ENCODE measurements at places on chromosomes 12 and 14.

DNA sequence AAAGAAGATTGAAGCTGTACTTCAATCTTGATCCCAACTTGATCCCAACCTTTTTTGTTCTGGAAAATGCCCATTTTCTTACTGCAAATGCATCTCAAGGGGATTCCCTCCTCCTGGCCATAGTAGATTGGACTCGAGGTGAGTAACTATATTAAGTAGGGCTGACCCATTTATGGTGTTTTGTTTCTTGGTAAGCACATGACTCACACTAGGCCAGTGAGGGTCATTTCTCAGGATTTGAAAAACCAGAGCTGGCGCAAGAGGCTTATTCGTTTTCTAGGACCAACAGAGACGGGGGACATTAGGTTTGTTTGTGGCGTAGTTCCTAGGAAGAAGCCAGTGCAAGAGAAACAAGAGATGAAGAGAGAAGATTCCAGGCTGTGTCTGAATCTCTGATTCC lies 51.4 kb downstream of the MRPL42 start:
- DNase-seq: no peak

GRCh38 chr12:93991829-93992461 lies 156.4 kb upstream of the PLXNC1 start:
- no peak for DNase-seq

DNA sequence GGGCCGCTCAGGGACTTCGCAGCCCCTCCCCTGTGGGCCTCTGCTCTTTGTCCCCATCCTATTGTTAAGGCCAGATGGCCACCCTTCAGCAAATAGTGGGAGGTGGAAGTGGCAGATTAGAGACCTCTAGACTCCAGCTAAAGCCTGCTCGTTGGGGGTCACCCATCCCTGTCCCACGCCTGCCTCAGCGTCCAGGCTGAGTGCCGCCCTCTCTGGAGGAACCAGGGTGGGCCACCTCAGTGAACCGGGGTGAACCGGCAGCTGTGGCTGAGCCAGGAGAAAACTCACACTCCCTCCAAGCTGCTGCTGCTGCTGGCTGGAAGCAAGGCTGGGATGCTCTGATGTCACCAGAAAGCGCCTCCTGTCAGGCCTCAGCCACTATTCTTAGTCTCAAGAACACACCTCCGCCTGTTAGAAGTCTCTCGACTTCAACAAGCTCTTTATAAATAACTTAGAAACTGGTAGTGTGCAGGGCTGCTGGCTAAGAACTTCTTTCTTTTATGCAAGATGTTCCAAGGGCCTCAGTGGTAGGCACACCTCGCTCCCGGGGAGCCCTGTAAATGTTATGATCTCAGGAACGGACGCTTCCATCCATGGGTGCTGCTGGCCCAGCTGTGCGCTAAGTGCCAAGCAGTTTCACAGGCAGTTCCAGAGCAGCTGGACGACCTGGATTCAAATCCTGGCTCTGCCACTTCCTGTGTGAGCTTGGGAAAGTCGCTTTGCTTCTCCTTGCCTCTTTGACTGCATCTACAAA lies 19.8 kb upstream of the TESC start:
- DNase-seq: no peak

GRCh38 chr14:87049950-87050349 lies 943.0 kb downstream of the GALC start:
- DNase-seq: no peak

DNA sequence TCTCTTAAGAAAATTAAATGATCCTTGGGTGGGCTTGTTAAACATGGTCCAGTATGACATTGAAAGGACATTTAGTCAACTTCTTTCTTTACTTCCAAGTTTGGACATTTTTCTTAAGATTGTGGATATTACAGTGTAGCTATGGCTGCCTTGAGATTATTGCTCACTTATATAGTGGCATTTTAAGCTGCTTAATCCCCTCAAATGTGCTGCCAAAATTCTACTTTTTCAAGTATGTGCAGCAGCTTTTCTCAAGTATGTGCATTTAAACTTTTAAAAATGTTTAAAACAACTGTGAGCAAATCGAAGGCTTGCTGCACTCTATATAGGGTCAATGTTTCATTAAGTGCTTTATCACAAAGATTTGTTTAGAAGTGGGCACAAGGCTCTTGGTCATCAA lies 7.4 kb downstream of the TXNRD1 start:
- no peak for DNase-seq

- DNase-seq: no peak
Measured at GRCh38 chr12:80056232-80056631, 43.1 kb upstream of the OTOGL start.

- peak; percentile 69 for DNase-seq
Measured at GRCh38 chr12:26017484-26018211, 59.2 kb downstream of the RASSF8 start.

DNA sequence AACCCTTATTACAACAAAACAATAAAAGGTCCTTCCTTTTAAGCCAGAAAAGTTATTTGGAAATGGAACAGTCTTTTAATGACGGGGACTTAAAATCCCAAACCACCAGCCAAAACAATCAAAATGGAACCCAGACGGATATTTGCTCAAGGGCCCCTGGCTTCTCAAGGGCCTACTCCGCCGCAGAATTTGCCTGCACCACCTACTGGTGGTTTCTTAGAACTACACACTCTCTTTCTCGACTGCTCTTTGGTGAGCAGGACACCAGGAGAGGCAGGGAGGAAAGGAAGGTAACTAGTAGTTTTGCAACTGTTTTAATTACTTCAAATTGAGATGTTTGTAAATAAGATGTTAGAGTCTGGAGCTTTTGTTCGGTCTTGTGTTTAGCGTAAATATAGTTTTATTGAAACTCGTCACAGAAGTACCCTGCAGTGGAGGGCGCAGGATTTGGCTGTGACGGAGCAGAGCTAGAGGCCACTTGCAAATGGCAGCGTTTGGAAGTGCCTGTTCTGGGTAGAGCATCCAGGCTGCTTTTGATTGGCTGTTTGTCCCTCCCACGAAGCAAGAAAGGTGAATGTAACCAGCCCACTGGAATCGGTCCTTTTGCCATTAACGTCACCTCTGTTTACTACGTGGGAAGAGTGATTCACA lies 238.5 kb downstream of the CACNA1C start:
- no peak for DNase-seq

DNA sequence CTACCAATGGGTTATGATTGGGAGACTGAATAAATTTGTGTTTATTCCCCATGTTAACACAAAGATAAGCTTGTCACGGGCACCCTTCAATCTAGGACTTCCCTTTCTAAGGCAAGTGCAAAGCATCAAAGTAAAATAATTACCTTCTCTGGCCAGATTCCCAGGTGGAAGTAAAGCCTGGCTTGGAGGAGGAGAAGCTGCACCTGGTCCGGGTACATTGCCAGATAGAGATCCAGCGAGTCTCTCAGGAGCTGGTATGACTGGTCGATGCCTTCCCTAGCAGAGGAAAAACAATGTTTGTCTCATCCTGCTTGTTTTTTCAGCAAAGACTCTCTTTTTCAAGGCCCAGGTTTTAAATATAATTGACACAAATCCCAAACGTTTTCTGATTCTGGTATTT lies 24.9 kb downstream of the FBXO21 start:
- DNase-seq: no peak

DNA sequence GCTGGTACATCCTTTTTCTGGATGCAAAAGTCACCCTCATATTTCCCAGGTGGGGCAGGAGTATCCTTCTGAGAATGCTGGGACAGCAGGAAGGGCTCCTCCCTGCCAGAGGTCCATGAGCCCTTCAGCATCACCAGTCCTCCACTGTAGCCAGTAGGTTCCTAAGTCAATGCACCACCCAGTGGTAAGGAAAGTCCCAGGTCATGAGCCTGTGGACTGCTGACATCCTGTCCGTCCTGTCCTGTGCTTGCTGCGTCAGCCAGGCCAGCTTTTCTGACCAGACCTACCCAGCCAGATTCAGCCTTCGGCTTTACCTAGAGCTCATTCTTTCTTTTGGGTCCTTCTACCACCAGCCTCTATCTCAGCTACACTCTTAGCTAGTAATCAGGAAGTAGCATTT lies 23.0 kb upstream of the ACTN1 start:
- no peak for DNase-seq

DNA sequence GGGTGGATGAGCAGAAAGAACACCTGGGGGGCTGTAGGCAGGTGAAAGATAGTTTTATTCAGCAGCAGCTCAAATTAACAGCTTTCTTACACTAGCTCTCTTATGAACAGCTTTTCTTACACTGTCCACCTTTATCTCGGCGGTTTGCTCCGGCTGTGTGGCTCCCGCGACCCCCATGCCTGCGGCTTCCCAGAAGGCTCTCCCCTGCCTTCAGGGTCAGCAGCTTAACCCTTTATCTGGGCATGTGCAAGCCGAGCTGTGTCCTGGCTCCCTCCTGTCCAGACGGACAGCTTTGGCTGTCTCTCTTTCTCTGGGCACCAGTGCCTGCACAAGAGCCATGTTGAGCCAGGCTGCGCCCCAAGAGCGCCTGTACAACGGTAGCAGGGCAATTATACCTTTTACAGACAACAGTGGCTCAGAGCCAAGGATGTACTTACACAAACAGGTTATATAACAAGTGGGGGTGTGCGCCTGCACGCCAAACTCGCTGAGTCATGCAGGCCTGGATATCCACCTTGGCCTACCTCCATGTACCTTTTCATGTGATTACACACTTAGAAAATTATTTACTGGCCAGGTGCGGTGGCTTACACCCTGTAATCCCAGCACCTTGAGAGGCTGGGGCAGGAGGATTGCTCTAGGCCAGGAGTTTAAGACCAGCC lies 28.5 kb upstream of the KLHL42 start:
- no peak for DNase-seq

GRCh38 chr12:108305991-108306501 lies 33.1 kb downstream of the CMKLR1 start:
- no peak for DNase-seq

DNA sequence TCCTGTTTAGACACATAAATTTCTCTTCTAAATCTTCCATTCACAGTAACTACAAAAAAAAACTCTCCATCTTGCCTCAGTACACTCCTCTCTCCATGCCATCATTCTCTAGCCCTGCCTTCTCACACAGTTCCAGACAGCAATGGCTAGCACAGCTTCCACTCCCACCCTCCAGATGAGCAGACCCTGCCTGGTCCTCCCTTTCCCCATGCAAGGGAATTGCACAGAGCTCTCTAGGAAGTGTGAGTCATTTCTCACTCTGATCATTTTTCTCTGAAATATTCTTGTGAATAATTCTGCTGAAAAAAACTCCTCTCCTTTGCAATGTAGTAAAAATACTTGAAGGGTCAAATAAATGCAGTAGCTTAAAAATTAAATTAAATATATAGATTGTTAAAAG lies 170.6 kb downstream of the BMP4 start:
- no peak for DNase-seq

DNA sequence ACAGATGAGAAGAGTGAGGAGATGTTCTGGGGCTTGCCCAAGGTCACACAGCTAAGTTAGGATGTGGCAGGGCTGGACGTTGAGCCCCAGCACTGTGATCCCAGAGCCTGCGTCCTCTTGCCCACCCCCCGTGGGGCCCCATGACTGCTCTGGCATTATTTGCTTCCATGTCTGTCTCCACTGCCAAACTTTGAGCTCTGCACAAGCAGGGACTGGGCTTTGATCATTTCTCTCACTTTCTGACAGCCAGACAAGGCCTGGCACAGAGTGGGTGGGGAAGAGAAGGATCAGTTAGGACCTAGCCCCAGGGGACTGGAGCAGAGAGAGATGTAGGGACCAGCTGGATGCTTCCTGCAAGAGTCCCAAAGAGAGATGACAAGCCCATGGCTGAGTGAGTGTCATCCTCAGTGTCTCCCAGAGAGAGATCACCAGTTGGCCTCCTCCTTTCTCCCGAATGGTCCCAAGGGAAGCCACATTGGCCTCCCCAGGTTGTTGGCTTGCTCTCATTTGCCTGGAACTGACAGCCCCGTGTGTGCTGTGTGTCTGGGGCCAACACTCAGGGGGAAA lies 126.7 kb upstream of the PWP1 start:
- DNase-seq: no peak

DNA sequence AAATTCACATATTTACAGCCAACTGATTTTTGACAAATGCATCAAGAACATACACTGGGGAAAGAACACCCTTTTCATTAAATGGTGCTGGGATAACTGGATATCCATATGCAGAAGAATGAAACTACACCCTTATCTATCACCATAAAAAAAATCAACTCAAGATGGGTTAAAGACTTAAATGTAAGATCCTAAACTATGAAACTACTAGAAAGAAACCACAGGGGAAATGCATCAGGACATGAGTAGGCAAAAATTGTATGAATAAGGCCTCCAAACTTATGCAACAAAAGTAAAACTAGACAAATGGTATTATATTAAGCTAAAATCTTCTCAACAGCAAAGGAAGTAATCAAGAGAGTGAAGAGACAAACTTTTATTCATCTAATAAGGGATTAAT lies 242.6 kb downstream of the CPNE8 start:
- no peak for DNase-seq

GRCh38 chr14:35189422-35189821 lies 67.1 kb downstream of the PRORP start:
- no peak for DNase-seq

DNA sequence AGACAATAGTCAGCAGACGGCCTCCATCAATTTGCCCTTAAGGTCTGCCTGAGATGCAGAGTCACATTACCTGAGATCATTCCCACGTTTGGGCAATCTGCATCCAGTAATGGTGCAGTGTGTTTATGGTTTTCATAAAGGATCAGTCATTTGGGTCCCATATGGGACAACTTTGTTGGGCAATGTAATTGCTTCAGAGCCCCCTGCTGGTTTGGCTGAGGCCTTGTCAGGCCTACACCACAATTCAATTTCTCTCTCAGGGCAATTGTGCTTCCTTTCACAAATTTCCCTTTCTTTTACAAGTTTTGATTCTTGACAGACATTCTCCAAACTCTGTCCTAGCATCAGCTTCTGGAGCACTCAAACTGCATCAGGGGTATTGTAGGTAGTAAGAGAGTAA lies 191.2 kb upstream of the SSTR1 start:
- DNase-seq: no peak

GRCh38 chr12:56029666-56030293 lies 8.9 kb downstream of the IKZF4 start:
- peak; percentile 41 for DNase-seq

GRCh38 chr12:4243091-4243490 lies 30.5 kb upstream of the CCND2 start:
- DNase-seq: no peak

- no peak for DNase-seq
Measured at GRCh38 chr12:94767956-94768355, 117.6 kb upstream of the TMCC3 start.

GRCh38 chr12:24044941-24045703 lies 95.7 kb upstream of the SOX5 start:
- DNase-seq: no peak

GRCh38 chr12:61251076-61251475 lies 1009.1 kb upstream of the USP15 start:
- no peak for DNase-seq
